ENCODE measurements at places on chromosomes 3 and 15.
A peak's percentile ranks its signal among the peaks of the same experiment; 100 is the strongest.

DNA sequence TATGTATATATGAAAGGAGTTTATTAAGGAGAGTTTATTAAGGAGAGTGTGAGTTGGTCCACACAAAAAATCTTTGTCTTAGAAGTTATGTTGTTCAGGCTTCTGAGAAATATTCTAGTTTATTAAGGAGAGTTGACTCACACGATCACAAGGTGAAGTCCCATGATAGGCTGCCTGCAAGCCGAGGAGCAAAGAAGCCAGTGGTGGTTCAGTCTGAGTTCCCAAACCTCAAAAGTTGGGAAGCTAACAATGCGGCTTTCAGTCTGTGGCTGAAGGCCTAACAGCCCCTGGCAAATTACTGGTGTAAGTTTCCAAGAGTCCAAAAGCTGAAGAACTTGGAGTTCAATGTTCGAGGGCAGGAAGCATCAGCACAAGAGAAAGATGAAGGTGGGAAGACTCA lies 42.4 kb upstream of the DAZL start:
- no peaks in the 10 kb centered on the region for H3K4me1 ChIP-seq
- no peaks in the 10 kb centered on the region for H3K36me3 ChIP-seq
- no peak for DNase-seq
- H3K27me3 ChIP-seq, result no peaks in the 10 kb centered on the region

DNA sequence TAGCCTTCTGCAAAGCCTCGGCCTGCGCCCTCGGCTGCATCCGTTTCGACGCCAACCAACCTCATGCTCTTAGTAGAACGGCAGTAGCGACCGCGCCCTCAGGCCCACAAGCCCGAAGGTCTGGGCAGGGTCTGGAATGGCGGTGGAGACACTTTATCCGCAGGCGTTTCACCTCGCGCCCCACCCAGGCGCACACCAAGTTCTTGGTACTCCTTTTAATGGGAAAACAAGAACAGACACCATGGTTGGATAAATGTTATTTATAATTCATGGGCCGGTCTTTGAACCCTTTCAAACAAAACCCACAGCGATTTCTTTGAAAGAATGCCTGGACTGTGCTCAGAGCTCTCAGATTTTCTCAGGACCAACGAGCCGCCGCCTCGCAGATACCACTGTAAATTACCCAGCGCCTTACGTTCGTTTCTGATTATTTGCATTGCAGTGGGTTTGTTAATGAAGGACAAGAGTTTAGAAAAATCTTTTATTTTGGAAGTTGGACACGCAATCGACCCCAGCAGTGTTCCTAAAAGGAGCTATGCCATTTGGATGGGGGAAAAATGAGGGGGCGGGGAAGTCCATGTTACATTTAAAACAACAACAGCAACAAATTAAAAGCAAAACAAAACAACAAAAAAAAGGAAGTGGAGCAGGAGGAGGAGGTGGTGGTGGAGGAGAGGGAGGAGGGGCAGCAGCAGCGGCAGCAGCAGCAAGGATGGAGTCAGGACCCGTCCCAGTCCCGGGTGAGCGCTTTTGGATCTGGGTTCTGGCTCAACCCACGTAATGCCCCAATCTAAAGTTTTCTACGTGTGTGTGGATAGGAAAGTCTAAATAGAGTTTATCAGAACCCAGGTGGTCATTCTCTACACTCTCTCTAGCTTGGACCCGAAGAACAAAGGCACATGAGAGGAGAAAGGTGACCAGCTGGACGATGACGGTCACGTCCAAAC lies 993 bp upstream of the ISL2 start:
- H3K36me3 ChIP-seq, result no peaks in the 10 kb centered on the region
- H3K4me3 ChIP-seq, result peak overlapping the region; percentile 94
- peaks cover 75% of the 10 kb centered on the region for H3K27me3 ChIP-seq

GRCh38 chr3:127197300-127198189 lies 4.6 kb downstream of the PRR23E start:
- no peak overlapping the region for H3K27ac ChIP-seq
- DNase-seq, result no peak
- no peaks in the 10 kb centered on the region for H3K36me3 ChIP-seq
- H3K27me3 ChIP-seq, result peaks cover 11% of the 10 kb centered on the region

DNA sequence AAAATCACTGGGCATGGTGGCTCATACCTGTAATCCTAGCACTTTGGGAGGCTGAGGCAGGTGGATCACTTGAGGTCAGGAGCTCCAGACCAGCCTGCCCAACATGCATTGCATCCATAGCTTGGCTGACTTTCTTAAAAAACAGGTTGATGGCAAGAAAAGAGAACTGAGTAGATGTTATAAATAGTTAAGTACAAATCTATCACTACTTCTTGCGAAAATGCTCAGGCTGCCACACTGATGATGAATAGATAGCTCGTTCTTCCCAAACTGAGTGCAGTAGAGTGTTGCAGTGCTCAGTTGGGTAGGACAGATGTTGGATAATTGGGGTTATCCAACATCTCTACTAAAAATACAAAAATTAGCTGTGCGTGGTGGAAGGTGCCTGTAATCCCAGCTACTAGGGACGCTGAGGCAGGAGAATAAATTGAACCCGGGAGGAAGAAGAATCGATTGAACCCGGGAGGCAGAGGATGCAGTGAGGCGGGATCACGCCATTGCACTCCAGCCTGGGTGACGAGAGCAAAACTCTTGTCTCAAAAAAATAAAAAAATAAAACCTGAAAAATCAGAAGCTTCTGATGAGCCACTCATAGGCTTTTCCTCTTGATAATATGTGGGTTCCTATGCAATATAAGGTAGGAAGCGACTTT lies 1.2 kb downstream of the BTLA start:
- peak overlapping the region; percentile 97 for H3K4me3 ChIP-seq
- DNase-seq, result no peak
- peak overlapping the region; percentile 99 for H3K27ac ChIP-seq
- no peaks in the 10 kb centered on the region for H3K27me3 ChIP-seq
- H3K36me3 ChIP-seq, result peaks cover 10% of the 10 kb centered on the region
- peaks cover 63% of the 10 kb centered on the region for H3K4me1 ChIP-seq

DNA sequence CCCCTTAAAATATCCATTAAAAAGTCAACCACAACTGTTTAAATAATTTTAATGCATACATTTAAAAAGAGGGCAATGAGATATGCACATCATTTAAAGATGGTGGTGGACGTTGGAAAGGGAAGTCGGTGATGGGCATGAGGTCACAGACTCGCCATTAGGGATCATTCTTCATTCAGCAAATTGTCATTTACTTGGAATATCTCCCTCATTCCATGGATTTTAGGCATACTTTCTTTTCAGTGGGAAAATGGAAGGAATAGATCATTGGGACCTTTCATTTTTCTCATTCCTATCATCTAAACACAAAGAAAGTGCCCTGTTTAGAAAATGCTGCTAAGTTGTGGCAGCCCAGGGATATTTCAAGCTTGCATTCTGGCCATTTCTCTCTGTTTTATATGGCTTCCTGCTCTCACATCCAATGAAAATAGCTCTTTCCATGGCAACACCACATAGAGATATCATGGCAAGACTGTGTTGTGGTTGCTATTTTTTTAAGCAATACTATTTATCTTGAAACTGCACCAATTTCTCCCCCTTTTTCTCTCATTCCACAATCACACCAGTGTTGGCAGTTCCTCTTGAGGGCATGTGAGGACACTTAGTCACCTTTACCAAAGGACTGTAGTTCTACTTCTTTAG lies 40.7 kb upstream of the LMCD1 start:
- peaks cover 20% of the 10 kb centered on the region for H3K27me3 ChIP-seq
- no peak overlapping the region for H3K27ac ChIP-seq
- H3K4me1 ChIP-seq, result no peaks in the 10 kb centered on the region

GRCh38 chr3:48215019-48215418 lies 8.3 kb upstream of the CAMP start:
- H3K4me1 ChIP-seq, result no peaks in the 10 kb centered on the region
- no peak overlapping the region for H3K27ac ChIP-seq
- H3K27me3 ChIP-seq, result no peaks in the 10 kb centered on the region
- no peak overlapping the region for H3K4me3 ChIP-seq

DNA sequence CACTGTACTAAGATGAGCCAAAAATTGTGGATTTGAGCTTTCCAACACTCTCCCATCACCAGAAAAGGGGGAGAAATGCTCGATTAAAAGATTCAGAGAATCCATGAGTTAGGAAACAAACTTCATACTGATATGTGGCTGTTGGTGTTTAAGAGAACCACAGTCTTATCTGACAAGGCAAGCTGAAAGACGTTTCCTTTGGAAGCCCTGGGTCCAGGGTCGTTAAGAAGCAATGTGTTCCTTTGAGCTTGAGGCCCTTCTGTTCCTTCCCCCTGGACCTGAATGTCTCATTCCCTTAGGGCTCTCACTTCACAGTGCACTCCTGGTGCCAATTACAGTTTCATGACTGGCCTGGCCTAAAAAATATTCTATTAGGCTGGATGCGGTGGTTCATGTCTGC lies 524.8 kb upstream of the PPP2R3A start:
- no peaks in the 10 kb centered on the region for H3K27me3 ChIP-seq
- no peak for DNase-seq
- H3K4me1 ChIP-seq, result no peaks in the 10 kb centered on the region
- no peak overlapping the region for H3K27ac ChIP-seq
- H3K36me3 ChIP-seq, result peaks cover 1% of the 10 kb centered on the region

DNA sequence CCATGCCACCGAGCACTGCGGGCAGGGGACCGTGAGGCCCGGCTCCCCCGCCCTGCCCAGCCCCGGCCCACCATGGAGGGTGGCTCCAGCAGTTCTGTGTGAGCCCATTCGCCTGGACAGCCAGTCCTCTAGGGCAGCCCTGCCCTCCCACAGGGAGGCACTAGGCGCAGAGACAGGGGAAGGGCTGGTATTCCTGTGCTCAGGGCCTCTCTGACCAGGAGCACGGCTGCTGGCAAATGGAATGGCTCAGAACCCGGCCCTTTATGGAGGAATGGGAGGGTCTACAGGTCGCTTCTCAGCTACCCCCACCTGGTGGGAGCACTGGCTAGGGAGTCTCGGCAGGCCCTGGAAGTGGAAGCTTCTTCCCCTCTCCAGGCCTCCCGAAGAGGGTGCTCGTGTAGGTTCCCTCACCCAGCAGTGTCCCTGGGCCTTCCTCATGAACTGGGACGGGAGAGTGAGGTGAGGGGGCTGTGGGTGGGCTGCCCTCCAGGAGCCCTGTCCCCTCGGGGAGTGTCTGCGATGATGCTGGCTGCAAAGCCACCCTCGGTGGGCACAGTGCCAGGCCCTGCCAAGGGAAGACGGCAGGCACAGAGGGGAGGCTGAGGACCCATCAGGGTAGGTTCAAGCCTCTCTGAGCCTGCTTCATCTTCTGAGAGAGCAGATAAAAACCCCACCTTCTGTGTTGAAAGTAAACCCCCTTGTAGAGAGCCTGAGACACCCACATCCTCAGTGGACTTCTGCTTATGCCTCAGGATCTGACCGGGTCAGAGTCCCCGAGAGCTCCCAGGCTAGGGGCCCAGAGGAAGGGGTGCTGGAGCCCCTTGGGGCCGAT lies 1.5 kb downstream of the MELTF start:
- peaks cover 24% of the 10 kb centered on the region for H3K4me1 ChIP-seq
- no peak overlapping the region for H3K27ac ChIP-seq
- peak overlapping the region; percentile 83 for H3K4me3 ChIP-seq
- H3K27me3 ChIP-seq, result peaks cover 8% of the 10 kb centered on the region
- no peak for DNase-seq

- DNase-seq, result no peak
- H3K27ac ChIP-seq, result peak overlapping the region; percentile 45
Measured at GRCh38 chr3:141405591-141405990, 37.3 kb downstream of the ZBTB38 start.

DNA sequence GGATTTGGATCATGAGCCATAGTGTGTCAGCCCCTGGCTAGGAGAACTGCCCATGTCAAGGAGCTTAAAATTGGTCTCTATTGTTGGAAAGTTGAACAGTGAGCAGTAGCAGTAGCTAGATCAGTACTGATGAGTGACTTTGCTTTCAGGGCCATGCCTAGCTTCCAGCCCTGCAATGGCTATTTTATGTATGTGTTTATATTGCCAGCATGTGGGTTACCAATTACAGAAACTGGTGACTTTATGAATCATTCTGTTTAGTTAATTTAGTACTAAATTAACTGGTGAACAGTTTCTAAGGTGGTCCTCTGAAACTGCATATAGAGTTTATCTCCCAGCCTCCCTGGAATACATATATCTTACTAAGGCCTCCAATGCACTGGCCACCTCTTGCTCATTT lies 908.1 kb upstream of the ALCAM start:
- no peaks in the 10 kb centered on the region for H3K27me3 ChIP-seq
- DNase-seq, result no peak
- no peaks in the 10 kb centered on the region for H3K4me1 ChIP-seq
- H3K4me3 ChIP-seq, result no peak overlapping the region
- no peaks in the 10 kb centered on the region for H3K36me3 ChIP-seq
- H3K27ac ChIP-seq, result no peak overlapping the region

Data from activated T-cell treated with anti-CD3 and anti-CD28 coated beads, Interleukin-2, amount 50 U/mL, for 72 hours (primary cell).